OCI-M1 (cell line): ENCODE measurements at places on chromosomes 7 and 10.

- DNase-seq: peak; percentile 54
Measured at GRCh38 chr7:133854739-133855138, 272.4 kb upstream of the LRGUK start.

GRCh38 chr10:126609566-126609965 is 60.9 kb downstream of the C10orf90 start:
- no peak for DNase-seq

DNA sequence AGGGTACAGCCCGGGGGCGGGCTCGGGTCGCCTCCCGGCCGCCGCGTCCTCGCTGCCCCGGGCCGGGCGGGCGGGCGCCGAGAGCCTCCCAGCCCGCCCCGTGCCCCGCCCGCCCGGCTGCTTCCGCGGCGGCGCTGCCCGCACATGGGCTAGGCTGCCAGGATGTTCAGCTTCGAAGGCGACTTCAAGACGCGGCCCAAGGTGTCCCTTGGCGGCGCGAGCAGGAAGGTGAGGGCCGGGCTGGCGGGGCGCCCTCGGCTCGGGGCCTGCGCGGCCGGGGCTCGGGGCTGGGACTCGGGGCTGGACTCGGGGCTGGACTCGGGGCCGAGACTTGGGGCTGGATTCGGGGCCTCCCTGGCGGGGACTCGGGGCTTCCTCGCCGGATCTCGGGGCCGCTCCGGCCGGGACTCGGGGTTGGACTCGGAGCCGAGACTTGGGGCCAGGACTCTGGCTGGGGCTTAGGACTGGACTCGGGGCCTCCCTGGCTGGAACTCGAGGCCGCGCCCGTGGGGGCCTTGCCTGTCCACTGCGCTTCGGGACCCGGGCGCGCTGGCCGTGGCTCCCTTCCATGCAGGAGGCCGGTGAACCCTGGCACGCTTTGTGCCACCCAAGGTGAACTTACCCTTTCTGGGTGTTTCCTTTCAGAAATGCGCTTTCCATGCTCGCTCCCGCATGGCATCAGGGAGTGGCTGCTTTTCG is 534 bp downstream of the UBE3C start:
- peak; percentile 20 for DNase-seq

DNA sequence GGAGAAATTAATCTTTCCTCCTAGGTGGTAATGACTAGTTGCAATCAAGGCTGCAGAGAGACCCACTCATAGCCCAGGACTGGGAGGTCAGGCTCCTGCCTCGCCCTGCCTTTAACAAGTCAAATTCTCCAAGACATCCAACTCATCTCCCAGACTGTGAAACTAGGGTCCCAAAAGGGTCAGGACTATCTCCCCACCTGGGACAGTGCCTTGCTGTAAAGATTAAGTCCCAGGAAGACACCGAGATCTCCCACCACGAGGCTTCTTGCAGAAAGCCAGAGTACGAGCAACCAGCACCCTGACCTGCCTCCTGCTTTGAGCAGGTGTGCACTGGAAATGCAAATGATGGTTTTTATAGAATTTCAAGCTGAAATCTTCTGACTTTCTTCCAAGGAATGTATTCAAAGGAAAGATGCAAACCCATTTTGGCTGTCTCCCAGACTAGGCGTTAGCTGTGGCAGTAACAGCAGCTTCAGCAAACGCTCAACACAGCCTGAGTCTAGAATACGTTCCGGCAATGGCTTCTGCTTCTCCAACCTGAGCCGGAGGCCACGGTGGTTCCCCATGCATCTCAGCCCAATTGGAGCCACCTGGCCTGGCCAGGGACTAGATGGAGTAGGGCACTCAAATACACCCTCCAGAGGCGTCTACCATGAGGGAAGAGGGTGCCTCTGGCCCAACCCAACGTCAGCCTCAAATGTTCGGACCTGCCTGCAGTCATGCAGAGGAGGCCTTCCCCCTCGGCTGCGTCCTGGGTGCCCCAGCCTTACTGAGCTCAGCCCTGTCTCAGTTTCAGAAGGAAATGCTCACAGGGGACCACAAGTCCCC is 170.4 kb downstream of the PRKAG2 start:
- DNase-seq: no peak

DNA sequence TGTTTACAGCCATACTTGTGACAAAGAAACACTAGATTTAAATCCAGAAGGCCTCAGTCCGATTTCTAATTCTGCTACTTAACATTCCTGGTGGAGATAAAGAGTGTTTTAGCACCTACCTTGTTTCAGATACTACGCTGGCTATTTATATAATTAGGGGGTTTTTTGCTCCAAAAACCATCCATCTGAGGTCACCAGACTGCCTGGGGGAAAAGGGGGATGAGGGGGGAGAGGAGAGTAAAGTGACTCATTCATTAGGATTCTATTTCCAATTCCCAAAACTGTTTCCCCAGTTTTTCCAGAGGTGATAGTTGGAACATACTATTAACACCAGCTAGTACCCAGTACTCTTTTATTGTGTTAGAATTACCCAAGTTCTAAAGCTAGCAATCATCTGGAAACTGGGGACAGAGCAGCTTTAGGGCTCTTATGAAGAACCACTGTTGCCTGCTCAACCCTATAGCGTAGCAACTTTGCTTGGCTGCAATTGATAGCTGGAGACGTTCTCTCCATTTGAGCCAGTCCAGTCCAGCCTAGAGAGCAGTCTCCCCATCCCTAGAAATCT is 6.6 kb downstream of the GCC1 start:
- DNase-seq: no peak
